ENCODE measurements at places on chromosomes 1 and 21.

- no peak for DNase-seq
Observed at GRCh38 chr1:151309811-151310323, 17.3 kb downstream of the PI4KB start.

DNA sequence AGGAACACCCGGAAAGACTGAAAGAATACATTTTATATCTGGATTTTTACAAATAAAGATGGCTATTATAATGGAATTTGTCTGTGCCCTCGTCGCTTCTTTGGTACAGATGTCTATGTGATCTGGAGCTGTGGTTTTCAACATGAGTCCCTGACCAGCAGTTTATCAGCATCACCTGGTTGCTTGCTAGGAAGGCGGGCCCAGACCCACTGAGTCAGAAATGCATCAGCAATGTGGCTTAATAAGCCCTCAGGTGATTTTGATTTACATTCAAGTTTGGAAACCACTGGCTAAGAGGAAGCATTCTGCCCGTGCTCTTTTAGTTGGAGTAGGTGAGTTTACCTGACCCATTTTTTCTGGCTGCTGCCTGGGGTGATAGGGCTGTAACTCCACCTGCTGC, 31.7 kb downstream of the ATP1A1 start:
- no peak for DNase-seq

- DNase-seq, result peak; percentile 39
Observed at GRCh38 chr1:6033986-6034749, 11.5 kb upstream of the KCNAB2 start.

DNA sequence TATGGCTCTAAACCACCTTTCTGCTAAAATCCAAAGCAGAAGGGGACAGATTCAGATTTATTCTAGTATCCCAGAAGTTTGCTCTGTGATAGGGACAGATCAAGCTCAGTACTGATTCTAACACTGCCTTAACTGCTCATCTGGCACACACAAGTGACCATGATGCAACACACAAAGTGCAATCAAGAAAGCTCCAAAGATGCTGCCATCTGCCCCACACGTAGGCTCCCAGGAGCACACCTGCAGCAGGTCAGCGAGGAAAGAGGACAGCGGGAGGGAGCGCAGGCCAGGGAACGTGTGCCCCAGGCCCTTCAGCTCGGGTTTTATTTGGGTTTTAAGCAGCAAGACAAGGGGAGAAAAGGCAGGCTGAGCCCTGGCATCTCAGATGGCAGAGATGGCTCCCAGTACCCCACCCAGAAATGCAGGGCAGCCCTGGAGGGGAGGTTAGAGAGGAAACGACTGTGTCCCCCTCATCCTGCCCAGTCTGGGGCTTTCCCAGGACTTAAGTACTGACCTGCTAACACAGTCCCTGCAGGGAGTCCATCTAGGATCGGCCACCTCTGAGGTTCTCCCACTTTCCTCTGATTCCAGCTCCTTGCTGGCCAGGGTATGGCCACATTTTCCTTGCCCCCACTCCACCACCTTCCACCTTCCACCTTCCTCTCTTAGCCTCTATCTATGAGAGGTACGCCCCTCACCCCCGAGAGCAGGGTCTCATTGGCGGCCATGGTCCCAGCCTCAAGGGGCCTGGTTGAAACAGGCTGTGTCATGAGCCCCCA, 1.2 kb downstream of the TRIM11 start:
- DNase-seq, result no peak

DNA sequence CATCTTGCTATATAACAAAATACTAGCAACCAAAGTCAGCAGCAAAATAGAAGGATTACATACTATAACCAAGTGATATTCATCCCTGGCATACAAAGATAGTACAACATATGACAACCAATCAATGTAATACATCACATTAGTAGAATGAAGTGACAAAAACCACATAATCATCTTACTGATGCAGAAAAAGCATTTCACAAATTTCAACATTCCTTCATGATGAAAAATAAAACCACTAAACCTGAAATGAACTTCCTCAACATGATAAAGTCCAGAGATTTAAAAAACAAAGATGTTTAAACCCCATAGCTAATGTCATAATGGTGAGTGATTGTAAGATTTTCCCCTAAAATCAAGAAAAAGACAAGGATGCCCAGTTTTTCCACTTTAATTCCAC, 18.6 kb downstream of the RO60 start:
- no peak for DNase-seq

DNA sequence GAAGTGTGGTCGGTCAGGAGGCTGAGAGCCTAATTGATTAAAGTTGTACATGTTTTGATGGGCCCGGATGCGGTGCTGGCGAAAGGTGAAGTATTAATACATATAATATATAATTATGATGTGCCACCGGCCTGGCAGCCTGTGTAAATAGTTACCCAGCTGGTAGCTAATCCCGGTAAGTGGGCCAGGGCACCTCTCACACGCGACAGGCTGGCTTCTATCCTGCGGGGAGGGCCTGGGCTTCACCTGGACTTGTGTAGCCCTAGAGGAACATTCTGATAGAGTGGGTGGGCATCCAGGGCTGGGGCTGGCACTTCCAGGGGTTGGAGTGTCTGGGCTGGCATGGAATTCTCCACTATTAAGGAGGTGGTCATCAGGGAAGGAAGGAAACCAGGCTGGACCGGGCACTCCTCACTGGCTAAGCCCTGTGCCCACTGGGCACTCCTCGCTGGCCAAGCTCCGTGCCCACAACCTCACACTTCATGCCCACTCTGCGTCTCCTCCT, 48.3 kb downstream of the IGSF21 start:
- no peak for DNase-seq

DNA sequence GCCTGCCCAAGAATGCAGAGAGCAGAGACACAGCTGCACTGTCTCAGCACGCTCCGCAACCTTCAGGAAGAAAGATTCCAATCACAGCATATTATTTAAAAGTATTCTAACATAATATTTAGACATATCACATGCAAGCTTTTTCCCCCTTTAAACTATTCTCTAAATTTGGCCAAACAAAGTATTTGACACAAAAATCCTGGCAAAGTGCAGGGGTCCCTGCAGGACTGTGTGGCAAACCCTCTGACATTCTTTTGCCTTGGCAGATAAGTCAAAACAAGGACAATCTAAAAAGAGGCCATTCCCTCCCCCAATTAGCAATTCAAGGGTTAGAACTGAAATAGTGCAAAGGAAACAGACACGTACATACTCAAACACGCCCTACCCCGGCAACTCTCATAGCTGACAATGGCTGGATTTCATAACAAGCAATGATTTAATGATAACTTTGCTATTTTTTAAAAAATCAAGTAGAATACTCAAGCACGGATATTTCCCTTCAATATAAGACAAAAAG, 225.3 kb downstream of the MRPL39 start:
- DNase-seq, result no peak

GRCh38 chr1:171855381-171855780, 14.1 kb downstream of the DNM3 start:
- DNase-seq, result no peak

- peak; percentile 31 for DNase-seq
Observed at GRCh38 chr1:232880354-232880753, 70.1 kb upstream of the NTPCR start.
